ENCODE measurements at places on chromosomes 16 and 17. TPM values are rescaled to one million over a fixed set of nuclear protein-coding genes. Genes with fewer than 3 reads are reported as not detected.

- DNase-seq: peak; percentile 79
Measured at GRCh38 chr16:29745121-29745852, 503 bp downstream of the C16orf54 start.

IL17C gene
- 0.41 TPM for total RNA-seq

SLC16A11 gene
- 2.0 TPM for total RNA-seq

KIF18B gene
- total RNA-seq: 48.1 TPM

DNA sequence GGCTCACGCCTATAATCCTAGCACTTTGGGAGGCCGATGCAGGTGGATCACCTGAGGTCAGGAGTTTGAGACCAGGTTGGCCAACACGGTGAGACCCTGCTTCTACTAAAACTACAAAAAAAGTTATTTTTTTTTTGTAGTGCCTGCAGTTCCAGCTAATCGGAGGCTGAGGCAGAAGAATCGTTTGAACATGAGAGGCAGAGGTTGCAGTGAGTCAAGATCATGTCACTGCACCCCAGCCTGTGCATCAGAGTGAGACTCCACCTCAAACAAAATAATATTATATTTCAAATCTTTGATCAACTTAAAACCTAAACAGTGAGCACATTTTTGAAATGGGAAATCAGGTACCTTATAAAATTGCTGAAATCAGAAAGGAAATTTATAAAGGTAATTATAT, 36.5 kb downstream of the NCOR1 start:
- no peak for DNase-seq

DNA sequence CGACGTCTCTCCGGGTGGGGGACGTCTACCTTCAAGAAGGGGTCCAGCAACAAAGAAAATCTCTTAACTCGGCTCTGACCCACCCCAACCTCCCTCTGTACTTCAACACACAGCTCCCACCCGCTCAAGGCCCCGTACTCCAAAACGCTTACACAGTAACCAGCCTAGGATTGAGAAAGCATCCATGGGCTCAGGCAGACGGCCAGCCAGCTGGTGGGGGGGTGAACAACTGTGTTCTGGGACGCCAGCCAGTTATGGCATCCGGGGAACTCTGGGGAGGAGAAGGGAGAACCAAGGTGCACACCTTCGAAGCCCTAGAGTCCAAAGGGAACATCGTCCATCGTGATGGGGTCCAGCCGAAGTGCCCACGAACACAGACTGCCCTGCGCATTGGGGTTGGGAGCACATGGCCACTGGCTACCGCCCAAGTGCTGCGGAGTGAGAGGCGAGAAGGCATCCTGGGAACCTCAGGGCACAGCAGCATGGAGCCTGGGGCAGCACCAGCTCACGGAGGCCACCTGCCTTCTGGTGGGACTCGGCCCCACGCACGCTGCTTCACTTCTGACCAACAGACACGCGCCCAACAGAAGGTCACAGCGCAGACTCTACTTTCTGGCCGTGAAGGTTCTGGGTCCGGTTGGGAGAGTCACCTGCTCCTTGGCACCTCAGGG, 14.3 kb downstream of the SLC16A3 start:
- DNase-seq: no peak
